ENCODE measurements at places on chromosomes 6 and 20.

DNA sequence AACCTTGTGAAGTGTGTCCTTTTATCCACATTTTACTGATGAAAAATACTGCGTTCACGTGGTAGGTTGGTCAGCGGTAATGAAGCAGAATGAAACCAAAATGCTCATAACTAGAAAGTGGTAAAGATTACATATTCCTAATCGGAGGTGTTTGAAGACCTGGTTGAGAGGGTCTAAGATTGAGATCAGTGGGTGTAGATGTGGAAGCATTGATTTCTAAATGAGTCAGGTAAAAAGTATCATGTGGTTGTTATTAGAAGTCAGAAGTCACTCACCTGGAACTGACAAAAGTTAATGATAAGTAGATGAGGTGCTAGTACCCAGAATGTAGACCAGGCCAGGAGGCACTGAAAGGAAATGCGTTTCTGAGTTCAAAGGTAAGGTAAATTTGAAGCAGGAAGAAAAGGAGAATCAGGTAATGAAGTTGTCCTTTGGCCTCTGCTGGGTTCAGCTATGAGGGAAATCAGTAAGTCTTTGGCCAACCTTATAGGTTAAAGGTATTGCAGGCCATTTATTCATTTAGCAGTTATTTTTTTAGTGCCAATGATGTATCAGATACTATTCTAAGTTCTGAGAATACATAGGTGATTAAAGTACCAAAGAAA is 31.2 kb downstream of the FAM83B start:
- no peak for DNase-seq

- peak; percentile 15 for DNase-seq
Observed at GRCh38 chr6:10838794-10839333, 525 bp upstream of the MAK start.

DNA sequence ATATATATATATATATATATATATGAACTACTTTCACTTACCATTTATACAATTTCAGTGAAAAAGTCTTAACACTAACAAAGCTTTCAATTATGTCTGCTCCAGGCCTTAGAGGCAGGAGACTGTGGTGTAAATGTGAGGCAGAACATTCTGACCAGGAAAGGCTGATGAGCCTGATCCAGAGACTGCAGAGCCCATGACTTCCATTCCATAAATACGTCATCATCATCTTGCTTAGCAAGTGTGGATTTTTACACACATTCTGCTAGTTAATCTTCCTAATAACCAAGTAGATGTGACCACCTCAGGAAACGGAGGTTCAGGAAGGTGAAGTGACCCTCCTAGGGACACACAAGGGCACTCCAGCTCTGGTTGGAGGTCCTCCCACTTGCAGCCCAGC is 14.9 kb downstream of the TRERF1 start:
- DNase-seq = no peak

GRCh38 chr20:36826554-36827244 is 49.2 kb upstream of the TLDC2 start:
- no peak for DNase-seq

GRCh38 chr6:126603410-126603809 is 263.5 kb downstream of the CENPW start:
- no peak for DNase-seq

DNA sequence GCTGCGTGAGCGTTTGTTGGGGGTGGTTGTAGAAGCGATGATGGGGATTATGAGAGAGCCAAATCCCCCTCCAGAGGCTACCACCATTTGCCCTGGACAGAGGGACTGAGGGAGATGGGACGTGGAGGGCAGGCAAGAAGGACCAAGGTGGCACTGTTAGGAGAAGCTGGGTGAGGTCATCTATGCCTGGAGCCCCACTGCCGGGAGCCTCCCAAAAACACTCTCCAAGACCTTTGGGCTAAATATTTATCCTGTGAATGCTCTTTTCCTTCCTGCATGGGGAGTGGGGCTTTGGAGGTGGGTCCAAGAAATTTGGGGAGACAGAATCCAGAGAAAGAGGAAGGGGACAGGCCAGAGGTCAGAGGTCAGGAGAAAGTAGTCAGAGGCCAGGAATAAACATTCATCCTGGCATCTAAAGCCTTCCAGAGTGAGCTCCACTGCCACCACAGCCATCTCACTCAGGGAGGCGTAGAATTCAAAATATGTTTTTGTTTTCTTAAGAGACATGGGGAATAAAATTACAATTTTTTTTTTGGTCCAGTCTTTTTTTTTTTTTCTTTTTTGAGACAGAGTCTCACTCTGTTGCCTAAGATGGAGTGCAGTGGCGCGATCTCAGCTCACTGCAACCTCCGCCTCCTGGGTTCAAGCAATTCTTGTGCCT is 17.8 kb upstream of the PTGIS start:
- no peak for DNase-seq

Data from CD4-positive, alpha-beta T cell (primary cell).